A375 (cell line): ENCODE measurements at places on chromosomes 1 and 21. TPM values are rescaled to one million over a fixed set of nuclear protein-coding genes. Genes with fewer than 3 reads are reported as not detected.

The AIDA gene
- total RNA-seq, result 17.9 and 20.1 TPM in 2 replicates

The CFHR3 gene
- total RNA-seq, result 0.19 and 0.93 TPM in 2 replicates

The RHBDL2 gene
- total RNA-seq, result 0.42 and 0.87 TPM in 2 replicates

The OR2T11 gene
- not detected in 2 replicates for total RNA-seq

The ACTL8 gene
- total RNA-seq, result 0.98 and 1.5 TPM in 2 replicates

The LAX1 gene
- total RNA-seq, result not detected in 2 replicates

The MTMR11 gene
- 4.0 and 4.6 TPM in 2 replicates for total RNA-seq

The GPR25 gene
- not detected in 2 replicates for total RNA-seq

The SLC44A3 gene
- total RNA-seq, result 0.23 TPM in 1 of 2 replicates, not detected in the other

The FHL3 gene
- total RNA-seq, result 12.4 and 13.3 TPM in 2 replicates
